ENCODE measurements at places on chromosomes 16 and 17. TPM values are rescaled to one million over a fixed set of nuclear protein-coding genes. Genes with fewer than 3 reads are reported as not detected.

- DNase-seq = no peak
These were observed 43.7 kb upstream of the METRNL start for GRCh38 chr17:83035722-83036121.

- no peak for DNase-seq
These were observed 51.0 kb upstream of the TOM1L1 start for GRCh38 chr17:54849660-54850059.

- no peak for DNase-seq
These were observed 69.2 kb downstream of the PRKCB start for GRCh38 chr16:23905027-23905426.

The FXR2 gene
- 20.5 TPM for total RNA-seq

GRCh38 chr17:15900871-15901270 lies 44.1 kb upstream of the ADORA2B start:
- DNase-seq = no peak
